CMK (cell line): ENCODE measurements at places on chromosomes 16 and 17.

DNA sequence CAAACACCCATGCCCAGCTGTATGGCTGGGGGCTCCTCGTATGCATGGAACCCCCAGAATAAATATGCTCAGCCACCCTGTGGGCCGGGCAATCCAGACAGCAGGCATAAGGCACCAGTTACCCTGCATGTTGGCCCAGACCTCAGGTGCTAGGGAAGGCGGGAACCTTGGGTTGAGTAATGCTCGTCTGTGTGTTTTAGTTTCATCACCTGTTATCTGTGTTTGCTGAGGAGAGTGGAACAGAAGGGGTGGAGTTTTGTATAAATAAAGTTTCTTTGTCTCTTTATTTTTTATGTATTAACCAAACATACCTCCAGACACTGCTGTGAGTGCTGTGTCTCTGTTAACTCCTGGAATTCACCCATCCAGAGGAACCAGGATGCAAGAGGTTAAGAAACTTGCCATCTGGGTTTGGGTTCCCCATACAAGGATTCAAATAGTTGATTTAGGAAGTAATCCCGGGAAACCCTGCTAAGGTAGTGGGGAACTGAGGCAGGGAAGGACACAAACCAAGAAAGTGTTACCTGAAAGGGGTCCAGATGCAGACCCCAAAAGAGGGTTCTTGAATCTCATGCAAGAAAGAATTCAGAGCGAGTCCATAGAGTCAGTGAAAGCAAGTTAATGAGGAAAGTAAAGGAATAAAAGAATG lies 37.4 kb upstream of the IL21R start:
- DNase-seq = no peak

DNA sequence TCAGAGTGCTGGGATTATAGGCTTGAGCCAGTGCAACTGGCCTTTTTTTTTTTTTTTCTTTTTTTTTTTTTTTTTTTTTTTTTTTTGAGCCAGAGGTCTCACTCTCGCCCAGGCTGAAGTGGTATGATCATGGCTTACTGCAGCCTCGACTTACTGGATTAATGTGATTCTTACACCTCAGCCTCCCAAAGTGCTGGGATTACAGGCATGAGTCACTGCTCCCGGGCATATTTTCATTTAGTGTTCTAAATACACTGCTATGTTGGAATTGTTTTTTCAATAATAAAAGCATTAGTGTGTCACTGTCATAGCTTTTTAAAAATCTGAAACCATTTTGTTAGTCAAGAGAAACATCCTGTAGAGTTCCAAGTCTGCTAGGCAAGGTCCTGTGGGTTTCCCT lies 40.3 kb downstream of the NDE1 start:
- no peak for DNase-seq

GRCh38 chr16:4411684-4412083 lies 4.7 kb downstream of the CORO7 start:
- DNase-seq = no peak

- no peak for DNase-seq
Measured at GRCh38 chr17:57471868-57472368, 215.6 kb downstream of the MSI2 start.

DNA sequence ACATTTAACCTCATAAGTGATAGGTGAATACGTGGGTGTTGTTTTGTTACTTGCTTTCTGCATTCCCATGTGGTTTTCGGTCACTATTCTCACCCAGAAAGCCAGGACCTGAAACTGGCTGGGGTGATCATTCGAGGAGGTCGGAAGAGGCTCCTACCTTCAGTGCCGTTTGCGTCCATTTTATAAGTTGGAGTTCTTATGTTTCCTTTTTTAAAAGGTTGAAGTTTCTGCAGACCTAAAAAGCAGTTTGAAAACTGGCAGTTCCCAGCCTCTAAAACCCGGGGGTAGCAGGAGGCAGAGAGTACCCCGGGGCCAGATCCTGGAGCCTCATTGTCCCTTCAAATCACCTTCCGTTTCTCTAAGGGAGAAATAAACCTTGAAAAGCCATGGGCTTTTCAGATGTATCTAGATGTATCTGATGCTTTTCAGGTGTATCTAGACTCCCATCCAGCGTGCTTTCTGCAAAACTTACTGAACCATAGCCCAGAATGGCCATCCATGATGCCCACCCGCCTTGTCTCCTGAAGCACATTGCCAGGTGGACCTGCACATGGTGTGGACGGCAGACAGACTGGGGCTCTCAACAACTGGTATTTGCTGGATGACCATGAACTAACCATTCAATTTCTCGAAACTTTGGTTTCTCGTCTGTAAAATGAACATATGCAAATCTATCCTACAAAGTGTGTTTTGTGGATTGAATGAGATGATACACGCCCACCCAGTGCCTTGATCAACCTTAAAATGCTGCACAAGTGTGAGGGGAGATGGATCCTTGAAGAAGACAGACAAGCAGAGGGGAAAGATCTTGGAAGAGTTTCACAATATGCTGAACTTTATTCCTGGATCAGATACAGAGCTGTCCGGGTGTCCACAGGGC lies 1.3 kb downstream of the NLRC5 start:
- DNase-seq = no peak
